ENCODE measurements at places on chromosomes 4 and X.

DNA sequence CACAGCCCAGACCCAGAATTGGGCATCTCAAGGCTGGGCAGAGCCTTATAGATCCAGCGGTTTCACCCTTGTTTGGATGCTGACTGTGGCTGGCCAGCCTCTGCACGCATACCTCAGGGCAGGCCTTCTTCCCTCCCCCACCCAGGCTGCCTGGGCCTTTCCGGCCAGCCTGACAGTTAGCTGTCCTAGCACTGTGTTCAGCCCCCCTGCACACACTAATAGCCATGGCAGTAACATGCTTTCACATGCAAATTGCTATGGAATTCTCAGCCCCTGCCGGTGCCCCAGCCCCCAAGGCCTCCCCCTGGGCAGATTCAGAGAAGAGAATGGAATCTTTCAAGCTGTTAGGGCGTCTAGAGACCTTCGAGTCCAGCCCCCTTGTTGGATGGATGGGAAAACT is 17.7 kb downstream of the EFNB1 start:
- DNase-seq, result no peak

GRCh38 chr4:6963139-6963611 is 53.5 kb downstream of the TBC1D14 start:
- no peak for DNase-seq

DNA sequence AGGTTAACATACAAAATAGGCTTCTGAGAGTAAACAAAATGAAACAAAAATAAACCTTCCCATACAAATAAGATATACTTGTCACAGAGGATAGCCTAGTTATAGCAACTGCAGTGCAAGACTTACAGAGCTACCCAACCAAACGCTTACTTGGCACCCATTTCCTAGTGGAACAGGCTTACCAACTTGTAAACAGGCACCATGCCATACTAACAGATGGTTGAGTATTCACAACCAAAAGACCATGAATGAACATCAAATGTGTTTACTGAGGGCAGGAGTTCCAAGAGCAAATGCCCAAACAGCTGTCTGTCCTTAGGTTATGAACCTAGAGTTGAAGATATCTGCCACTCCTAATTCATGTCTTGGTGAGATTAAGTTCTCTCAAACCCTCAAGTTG is 2629.2 kb downstream of the PCDH7 start:
- DNase-seq, result no peak

DNA sequence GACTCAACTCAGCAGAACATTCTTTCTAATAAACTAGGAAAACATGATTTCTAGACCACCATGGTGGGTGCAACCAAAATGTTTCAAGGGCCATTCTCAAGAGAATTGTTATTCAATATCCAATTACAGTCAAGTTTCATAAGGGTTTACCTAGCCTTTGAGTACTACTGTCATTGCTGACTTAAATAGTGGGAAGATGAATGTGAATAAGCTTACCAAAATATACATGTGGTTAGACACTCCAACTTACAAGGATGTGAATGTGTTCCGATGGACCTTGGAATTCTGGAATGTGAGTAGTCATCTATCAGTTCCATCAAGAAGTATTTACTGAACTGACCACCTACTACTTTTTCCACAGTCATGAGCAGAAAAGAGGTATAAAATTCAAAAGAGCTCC is 16.9 kb downstream of the SH3RF1 start:
- no peak for DNase-seq

DNA sequence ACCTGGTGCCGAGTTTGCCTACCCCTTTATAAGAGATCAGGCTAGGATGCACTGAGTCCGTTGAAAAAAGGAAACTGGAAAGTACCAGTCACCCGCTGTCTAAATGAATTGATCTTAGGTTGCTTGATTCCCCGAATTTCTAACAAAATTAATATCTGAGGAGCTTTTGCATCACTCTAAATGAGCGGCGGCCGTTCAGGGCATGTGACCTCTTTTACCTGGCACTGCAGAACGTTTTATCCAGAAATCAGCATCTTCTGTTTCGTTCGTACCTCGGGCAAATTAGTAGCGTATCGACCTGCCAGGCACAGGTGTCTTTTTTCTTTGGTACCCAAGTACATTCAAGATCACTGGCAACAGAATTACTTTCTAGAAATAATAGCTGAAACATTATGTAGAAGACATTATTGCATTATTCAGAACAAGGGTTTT is 876 bp downstream of the KLHL2 start:
- DNase-seq, result no peak

DNA sequence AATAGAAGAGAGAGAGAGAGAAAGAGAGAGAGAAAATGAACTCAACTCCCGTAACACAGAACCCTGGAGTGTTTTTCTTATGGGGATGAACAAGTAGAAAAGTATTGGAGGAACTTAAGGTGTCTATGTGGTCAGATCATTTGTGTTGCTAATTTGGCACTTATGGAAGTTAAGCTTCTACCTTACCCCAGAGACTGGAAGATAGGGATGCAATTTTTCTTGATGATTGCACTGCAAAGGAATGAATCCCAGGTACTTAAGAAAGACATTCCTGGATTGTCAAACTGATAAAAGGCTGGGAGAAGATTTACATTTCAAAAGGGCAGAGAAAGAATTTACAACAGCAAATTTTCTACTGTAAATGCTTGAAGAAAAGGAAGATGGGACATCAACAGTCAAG is 57.2 kb downstream of the MAP9 start:
- no peak for DNase-seq

Data from BE2C (cell line).